EL (cell line): ENCODE measurements at places on chromosomes 12 and 14.

DNA sequence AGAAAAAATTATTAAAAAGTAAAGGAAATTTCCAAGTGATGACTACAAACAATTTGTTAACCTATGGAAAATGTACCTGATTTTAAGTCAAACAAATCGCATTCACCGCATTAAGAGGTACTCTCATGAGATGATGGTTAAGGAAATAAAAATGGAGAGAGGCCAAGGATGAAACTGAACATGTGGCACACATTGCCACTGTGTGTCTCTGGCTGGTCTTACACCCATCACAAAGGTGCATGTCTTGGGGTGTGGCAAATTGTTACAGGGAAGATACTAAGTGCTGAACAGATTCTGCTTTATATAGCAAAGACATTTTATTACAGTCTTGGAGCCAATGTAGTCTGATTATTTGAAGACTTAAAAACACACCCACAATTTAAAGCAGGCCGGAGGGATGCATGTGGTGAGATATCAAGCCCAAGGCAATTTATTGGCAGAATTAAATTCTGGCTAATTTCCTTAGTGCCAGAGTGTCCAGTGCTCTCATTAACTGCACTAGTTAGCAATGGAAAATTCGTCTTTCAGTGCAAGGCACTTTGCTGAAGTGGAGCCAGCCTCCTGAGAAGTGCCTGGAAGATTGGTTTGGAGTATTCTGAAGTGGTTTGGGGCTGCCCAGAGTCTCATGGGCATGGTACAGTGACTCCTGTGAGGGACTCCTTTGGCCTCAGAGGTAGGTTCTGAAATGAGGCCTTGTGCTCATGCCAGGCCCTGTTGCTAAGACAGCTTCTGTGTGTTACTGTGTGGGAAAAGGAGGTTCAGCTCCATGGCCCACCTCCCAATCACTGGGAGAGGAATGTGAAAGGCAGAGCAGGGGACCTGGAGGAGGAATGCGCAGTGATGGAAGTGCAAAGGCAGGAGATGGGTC lies 166.9 kb downstream of the BRMS1L start:
- no peak for DNase-seq

GRCh38 chr12:109555431-109556315 lies 17.6 kb downstream of the MMAB start:
- no peak for DNase-seq

GRCh38 chr12:49388682-49389386 lies 21.6 kb downstream of the SPATS2 start:
- DNase-seq = no peak

DNA sequence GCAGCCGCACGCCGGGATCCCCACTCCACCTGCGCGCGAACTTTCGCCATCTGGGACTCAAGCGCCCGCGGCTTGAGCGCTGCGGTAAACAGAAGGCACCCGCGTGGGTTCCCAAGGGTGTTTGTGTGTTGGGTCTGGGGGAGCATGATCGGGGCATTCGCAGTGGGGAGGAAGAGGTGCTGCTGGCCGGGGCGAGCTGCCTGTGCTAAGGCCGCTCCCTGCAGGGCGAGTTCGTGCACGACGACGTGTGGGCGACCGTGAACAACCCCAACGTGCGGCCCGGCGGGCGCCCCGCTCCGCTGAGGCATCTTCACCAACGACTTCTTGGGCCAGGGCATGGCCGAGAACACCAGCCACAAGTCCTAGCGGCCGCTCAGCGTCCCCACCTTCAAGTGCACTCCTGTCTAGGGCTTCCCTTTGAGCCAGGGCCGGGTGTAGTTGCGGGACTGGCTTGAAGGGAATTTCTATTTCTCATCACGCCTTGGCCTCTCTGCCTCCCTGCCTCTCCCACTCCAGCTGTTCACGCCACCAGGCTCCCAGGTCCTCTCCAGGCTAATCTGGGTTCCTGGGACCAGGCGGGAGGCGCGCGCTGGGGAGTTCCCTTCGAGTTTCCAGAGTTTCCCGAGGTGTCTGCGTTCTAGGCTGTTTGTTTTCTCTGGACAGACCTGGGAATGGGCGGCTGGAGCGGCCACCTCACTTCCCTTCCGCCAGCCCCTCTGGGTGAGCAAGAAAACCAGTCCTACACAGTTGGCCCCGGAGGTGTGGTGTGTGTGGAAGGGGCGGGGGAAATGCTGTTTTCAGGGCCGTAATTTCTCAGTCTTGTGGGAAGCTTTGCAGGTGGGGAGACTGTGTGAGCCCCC lies 417.8 kb upstream of the TMTC1 start:
- DNase-seq = no peak

GRCh38 chr12:68745376-68745903 lies 536 bp upstream of the SLC35E3 start:
- no peak for DNase-seq

GRCh38 chr14:76174982-76175381 lies 23.3 kb downstream of the GPATCH2L start:
- no peak for DNase-seq

- no peak for DNase-seq
These were observed 222.3 kb upstream of the NOVA1 start for GRCh38 chr14:26820138-26820537.

DNA sequence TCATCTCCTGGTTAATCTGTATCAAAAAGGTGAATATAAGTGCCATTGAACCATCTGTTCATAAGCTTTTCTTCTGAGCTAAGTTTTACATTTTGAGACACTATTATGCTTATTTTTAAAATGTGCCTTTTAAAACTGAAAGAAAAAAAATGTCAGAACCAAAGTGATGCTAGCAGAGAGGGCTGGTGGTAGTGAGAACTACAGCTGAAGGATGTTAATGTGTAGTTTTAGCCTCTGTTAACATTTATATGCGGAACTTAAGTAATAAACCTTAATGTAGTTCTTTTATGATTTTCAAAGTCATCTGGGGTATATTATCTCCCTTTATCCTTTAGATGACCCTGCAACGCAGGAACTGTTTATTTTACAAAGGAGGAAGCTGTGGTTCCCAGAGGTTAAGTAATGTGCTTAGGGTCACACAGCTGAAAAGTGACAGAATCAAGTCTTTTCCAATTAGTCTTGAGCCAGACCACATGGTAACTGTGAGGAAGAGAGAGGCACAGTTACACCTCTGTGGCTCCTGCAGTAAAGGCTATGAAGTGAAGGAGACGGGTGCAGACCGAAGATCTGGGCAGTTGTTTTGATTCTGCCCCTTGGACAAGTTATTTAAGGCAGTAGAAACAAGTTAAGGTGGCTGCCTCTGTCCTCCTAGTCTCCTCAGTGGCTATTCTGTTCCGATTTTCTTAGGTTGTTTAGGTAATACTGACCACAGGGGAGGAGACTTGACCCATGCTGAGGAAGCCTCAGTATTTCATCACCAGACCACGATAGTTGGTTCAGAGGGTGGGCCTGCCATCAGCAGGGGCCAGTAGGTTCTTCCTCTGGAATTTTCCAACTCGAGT lies 23.9 kb downstream of the GNG2 start:
- peak; percentile 63 for DNase-seq

- DNase-seq = no peak
These were observed 46.2 kb downstream of the GALNT8 start for GRCh38 chr12:4766445-4766844.

- DNase-seq = no peak
These were observed 75.6 kb upstream of the BCL11B start for GRCh38 chr14:99347561-99347960.

DNA sequence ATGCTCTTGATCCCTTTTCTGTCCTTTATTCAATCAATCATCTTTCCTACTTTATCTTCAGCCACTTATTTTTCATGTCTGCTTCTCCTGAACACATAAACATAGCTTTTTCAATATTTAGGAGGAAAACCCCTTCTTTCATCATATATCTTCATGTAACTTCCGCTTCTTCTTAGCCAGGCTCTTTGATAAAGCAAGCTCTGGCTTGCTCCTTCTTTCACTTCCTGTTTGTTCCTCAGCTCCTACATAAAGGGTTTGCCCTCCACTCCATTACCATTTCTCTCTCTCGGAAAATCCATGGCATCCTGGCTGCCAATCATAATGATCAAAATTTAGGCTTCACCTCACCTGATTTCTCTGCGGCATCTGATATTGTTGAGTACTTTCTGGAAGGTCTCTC lies 33.7 kb upstream of the HELB start:
- no peak for DNase-seq

GRCh38 chr12:108886873-108887629 lies 7.2 kb downstream of the DAO start:
- DNase-seq = no peak

DNA sequence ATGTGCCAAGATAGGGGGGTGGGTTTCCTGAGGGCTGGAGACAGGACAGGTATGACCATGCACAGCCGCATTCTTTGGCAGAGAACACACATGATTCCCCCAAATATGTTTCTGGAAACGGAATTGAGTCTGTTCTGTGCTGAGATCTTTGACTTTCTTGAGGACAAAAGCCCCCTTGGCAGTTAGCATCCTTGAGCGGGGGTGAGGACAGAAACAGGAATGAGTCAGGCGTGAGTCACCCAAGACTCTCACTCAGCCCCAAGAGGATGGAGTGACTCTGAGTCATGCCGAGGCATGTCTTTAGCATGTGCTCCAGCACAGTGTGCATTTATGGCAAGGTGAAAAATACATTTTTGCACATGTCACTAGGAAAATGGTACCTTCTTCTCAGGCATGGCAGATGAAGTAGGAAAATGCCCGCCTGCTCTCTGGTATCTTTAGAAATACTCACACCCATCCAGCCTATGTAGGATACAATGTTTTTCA lies 52.1 kb downstream of the DAD1 start:
- DNase-seq = peak; percentile 98

- no peak for DNase-seq
These were observed 3.4 kb upstream of the TEX22 start for GRCh38 chr14:105394714-105395537.

- no peak for DNase-seq
These were observed 88.4 kb upstream of the DCD start for GRCh38 chr12:54736549-54736948.

- DNase-seq = no peak
These were observed 57.0 kb downstream of the CATSPERB start for GRCh38 chr14:91674911-91675310.

DNA sequence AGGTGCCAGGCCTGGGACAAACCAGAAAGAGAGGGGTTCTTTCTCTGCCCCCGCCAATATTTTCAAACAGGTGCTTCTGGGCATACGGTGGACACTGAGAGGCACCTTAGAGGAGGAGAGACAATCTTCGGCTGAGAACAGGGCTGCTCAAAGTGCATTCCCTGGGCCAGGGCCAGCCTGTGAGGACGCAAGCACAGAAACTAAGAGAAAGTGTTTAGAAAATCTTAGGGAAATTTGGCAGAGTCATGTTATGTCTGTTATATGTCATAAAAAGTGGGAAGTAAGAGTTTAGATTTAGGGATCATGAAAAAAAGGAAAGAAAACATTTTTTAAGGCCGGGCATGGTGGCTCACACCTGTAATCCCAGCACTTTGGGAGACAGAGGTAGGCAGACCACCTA lies 83.7 kb downstream of the VWF start:
- no peak for DNase-seq

GRCh38 chr12:13436696-13437391 lies 240.3 kb downstream of the EMP1 start:
- peak; percentile 66 for DNase-seq

- peak; percentile 32 for DNase-seq
These were observed 107.7 kb upstream of the CAND1 start for GRCh38 chr12:67161322-67161918.

- DNase-seq = no peak
These were observed 4.1 kb downstream of the OXA1L start for GRCh38 chr14:22770481-22771187.

DNA sequence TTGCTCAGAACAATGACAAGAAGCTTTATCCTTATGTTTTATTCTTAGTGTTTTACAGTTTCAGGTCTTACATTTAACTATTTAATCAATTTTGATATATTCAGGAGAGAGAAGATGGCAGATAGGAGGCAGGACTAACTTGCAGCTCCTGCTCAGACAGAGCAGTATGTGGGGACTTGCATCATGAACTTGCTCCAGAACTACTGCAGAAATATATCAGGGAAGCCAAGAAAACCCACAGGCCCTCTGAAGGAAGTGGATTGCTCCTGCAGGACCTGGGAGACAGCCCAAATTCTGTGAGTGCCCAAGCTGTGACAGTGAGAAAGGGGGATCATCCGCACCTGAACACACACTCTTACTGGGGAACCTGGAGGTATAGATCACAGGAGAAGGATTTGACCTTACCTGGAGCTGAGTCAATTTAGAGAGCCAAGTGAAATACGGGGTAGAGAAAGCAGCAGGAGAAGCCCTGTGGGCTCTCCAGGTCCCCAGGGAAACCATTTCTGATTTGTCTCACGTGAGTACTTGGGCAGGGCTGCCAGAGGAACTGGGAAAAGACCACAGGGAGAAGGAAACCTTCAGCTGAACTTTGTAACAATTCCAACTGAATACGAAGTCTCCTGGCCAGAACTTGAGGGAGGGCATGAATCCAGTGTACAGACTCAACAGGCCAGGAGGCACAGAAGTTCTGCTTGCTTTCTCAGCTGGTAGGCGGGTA lies 28.9 kb upstream of the TSPAN8 start:
- DNase-seq = no peak

DNA sequence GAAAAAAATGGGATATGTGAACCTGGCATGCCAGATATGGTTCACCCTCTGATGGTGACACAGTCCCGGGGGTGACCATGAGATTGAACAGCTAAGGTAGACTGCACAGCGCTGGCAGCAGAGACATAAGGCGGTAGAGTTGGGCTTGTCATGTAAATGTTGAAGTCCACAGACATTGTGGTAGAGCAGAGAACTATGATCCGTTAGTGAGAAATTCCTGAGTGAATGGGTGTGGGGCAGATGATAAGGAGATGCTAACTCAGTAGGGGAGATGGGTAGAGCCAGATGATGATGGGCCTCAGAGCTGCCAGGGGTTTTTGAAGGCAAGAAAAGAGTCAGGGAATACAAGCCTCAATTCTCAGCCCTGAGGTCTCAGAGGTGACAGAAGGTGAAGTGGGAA lies 51.1 kb upstream of the DNM1L start:
- no peak for DNase-seq

DNA sequence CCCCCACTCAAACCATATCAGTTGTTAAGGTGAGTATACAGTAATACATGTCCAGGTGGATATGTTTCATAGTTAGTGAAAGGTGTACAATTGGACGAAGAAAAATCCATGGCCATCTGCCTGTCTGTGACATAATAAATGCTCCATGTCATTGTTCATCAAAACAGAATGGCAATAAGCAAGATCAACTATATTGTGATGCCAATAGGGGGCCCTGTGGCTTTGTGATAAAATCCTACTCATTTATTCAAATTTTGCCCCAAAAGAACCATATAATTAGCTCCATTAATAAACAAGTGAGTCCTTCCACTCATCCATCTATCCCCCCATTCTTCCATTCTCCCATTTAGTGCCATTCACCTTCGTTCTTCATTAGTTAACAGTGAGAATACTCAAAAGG lies 102.0 kb downstream of the MGST1 start:
- no peak for DNase-seq

DNA sequence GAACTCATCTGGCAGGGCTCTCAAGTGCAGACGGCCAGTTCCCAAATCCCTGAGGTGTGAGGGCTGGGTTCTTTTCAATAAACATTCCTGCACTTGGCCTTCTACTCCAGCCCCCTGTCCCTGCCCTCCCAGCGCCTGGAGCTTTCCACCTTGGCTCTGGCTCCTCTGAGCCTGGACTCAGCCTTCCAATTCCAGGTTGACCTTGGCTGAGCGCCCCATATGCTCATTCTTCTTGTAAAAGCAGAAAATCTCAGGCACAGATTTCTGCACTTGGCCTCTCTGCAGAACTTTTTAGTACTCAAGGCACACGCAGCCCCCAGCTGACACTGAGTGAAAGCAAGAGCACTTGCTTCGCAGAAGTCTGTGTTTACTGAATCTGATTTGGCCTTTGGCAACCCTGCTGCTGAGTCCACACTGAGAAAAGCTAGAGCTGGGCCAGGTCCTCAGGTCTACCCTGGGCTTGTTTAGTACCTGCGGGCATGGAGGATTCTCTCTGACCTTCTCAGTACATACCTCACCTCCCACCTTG lies 222.7 kb downstream of the MSRB3 start:
- DNase-seq = peak; percentile 25

GRCh38 chr12:132395192-132395907 lies 66.0 kb upstream of the GALNT9 start:
- DNase-seq = no peak
